ENCODE measurements at places on chromosomes 3 and 15. TPM values are rescaled to one million over a fixed set of nuclear protein-coding genes. Genes with fewer than 3 reads are reported as not detected.

Gene EIF3J
- total RNA-seq: 105 TPM

Gene GPR149
- total RNA-seq: not detected

- no peak overlapping the region for H3K4me3 ChIP-seq
- no peaks in the 10 kb centered on the region for H3K36me3 ChIP-seq
- H3K27ac ChIP-seq: no peak overlapping the region
- DNase-seq: no peak
- H3K4me1 ChIP-seq: peaks cover 9% of the 10 kb centered on the region
These were observed 192.5 kb upstream of the CGNL1 start for GRCh38 chr15:57183614-57184344.

Gene SIDT1
- total RNA-seq: 2.4 TPM

GRCh38 chr15:48086133-48086532 is 34.7 kb upstream of the SLC24A5 start:
- H3K36me3 ChIP-seq: no peaks in the 10 kb centered on the region
- DNase-seq: no peak
- H3K4me1 ChIP-seq: no peaks in the 10 kb centered on the region
- H3K4me3 ChIP-seq: no peak overlapping the region
- H3K27ac ChIP-seq: no peak overlapping the region

GRCh38 chr3:146581951-146582467 is 23.1 kb downstream of the PLSCR5 start:
- H3K4me3 ChIP-seq: no peak overlapping the region
- no peaks in the 10 kb centered on the region for H3K27me3 ChIP-seq
- H3K27ac ChIP-seq: no peak overlapping the region
- no peak for DNase-seq

DNA sequence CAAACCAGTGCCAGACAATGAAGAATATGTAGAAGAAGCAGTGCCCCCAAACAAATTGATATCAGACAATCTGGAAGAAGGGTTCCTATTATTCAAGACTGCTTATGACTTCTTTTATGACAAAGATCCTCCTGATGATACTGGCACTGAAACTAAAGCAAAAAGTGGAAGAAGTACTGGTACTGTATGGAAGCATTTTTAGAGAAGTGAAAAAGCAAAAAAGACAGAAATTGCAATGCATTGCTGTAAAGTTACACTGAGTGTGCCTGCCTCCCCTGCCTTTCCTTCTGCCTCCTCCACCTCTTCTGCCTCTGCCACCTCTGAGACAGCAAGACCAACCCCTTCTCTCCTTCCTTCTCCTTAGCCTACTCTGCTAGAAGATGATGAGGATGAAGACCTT is 167.6 kb downstream of the PLCL2 start:
- no peaks in the 10 kb centered on the region for H3K4me1 ChIP-seq
- H3K27me3 ChIP-seq: no peaks in the 10 kb centered on the region

All from heart right ventricle (tissue), 16 donors.